ENCODE measurements at places on chromosomes 6 and 20.

DNA sequence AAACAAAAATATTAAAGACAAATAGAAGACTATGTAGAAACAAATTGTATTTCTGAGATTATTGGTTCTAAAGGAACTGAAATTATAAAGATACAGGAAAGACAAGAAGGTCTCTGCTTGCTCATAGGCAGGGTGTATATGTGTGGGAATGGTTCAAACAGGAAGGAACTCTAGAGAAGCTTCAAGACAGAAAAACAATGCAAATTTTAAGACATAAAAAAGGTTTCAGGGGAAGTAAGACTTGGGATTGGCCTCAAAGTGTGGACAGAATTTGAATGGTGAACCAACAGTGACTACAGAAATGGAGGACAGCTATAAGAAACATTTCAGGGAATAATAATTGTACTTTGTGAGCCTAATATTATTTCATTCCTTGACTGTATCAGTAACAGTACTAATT lies 50.3 kb downstream of the OR2B2 start:
- no peak for DNase-seq

GRCh38 chr6:13920552-13920951 lies 4.2 kb upstream of the RNF182 start:
- DNase-seq, result no peak

GRCh38 chr20:15378151-15378550 lies 1040.7 kb upstream of the FLRT3 start:
- no peak for DNase-seq

- DNase-seq, result no peak
Observed at GRCh38 chr6:6986344-6986743, 121.4 kb upstream of the RREB1 start.

GRCh38 chr6:152863618-152864326 lies 113.2 kb downstream of the VIP start:
- DNase-seq, result peak; percentile 19

GRCh38 chr6:127119102-127120022 lies 891 bp downstream of the RSPO3 start:
- DNase-seq, result no peak

GRCh38 chr20:41308290-41308711 lies 9.2 kb downstream of the ZHX3 start:
- no peak for DNase-seq

GRCh38 chr6:19289457-19289856 lies 547.7 kb upstream of the ID4 start:
- DNase-seq, result no peak

DNA sequence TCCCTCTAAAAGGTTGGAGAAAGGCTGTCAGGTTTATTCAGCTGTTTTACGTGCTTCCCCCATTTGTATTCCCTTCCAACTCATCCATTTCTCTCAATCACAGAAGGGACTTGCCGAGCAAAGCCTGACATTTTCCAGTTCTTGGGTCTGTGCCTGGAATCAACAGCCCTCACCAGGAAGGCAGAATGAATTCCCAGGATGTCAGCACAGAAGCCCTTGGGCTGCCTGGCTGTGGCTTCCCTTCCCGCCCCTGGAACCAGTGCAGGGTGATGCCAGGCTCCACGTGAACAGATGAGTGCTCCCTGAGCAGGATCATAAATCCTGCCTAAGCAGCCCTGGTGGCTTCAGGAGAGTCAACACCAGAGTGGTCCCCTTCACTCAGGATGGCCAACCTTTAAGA lies 86.1 kb upstream of the CD83 start:
- no peak for DNase-seq

GRCh38 chr6:31767096-31767645 lies 4.7 kb downstream of the SAPCD1 start:
- no peak for DNase-seq

DNA sequence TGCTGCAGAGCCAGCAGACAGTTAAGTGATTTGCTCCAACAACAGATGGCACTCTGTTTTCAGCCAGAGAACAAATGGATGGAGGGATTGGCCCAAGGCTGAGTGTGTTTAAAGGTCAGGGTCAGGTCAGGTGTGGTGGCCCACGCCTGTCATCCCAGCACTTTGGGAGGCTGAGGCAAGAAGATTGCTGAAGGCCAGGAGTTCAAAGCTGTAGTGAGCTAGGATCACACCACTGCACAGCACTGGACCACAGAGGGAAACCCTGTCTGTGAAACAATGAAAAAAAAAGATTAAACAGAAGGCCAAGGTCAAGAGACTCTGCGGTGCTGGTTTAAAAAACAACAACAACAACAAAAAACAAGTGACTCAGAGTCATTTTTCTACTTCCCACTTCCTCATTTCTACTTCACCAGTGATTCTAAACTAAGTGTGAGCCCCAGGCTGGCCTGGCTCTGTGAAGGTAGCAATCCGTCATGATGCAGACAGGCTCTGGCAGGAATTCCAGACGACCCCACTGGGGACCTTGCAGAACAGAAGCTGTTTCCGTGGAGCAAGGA lies 42.5 kb upstream of the ARMC2 start:
- no peak for DNase-seq

- DNase-seq, result no peak
Observed at GRCh38 chr6:36685926-36686667, 7.6 kb downstream of the CDKN1A start.

DNA sequence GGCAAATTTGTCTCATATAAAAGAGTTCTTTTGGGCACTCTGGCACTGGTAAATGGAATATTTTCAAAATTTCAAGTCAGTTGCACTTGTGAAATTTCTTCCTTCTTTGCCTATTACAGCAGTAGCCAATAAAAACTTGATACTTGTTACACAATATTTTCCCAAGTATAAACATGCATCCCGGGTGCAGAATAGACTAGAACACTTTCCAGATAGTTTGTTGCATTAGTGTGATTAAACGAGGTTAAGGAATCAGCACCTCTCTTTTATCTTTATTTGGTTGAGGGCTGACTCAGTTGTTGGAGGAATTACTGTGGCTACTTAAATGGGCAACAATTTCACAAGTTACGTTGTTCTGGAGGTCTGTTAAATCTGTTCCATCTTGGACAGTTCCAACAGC lies 467.5 kb downstream of the CDKAL1 start:
- no peak for DNase-seq

DNA sequence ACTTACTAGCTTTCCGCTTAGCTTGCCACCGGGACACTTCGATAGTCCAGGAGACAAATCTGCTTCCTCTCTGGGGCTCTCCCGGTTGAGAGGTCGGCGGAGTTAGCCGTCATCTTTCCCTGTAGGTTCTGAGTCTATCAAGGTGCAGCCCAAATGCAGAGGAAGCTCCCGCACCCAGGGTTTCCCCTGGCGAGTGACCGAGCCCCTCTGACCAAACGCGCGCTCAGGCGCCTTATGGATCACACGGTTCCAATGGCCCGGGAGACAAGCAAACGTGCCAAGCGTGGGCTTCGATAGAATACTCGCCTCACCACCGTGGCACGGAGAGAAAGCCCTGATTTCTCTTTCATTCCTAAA lies 15.8 kb upstream of the FOXC1 start:
- no peak for DNase-seq

DNA sequence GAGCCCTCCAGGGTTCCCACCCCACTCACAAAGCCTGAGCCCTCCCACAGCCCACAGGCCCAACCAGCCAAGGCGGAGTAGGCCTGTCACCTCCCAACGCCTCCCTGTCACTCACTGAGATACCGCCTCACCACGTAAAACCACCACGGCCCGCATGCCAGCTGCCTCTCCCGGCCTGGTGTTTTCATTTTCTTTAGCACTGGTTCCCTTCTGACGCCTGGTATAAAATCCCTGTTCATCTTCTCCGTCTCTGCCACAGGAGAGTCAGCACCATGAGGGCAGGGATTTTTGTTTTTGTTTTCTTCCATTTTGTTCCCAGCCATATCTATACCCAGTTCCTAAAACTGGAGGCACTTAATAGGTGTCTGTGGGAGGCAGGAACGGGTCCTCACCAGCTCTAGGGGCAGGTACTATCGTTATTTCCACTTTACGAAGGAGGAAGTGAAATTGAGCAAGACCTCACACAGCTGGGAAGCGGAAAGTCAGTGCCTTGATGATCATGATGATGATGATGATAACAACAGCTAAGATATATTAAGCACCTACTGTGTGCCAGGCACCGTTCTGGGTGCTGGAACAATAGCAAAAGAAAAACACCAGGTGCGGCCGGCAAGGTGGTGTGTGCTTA lies 58.6 kb downstream of the SNAI1 start:
- no peak for DNase-seq

DNA sequence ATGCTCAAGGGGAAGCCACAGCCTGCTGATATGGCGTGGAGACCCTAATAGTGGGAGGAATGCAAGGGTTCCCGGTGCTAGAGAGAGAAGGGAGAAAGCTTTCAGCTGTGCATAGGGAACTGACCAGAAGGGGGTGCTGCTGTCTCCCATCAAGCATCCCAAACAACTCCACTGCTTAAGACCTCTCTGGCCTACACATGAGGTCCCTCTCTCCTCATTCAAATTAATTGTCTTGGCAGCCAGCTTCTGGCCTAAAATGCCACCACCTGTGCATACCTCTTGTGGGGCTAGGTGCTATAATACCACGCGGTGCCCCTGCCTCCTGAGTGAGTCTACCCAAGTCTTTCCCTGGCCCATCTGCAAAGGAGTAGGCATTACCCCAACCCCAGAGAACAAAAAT lies 14.5 kb downstream of the ADISSP start:
- peak; percentile 33 for DNase-seq

- no peak for DNase-seq
Observed at GRCh38 chr20:51470907-51471411, 71.6 kb downstream of the NFATC2 start.

- DNase-seq, result no peak
Observed at GRCh38 chr20:2610326-2610725, 42.1 kb upstream of the NOP56 start.

DNA sequence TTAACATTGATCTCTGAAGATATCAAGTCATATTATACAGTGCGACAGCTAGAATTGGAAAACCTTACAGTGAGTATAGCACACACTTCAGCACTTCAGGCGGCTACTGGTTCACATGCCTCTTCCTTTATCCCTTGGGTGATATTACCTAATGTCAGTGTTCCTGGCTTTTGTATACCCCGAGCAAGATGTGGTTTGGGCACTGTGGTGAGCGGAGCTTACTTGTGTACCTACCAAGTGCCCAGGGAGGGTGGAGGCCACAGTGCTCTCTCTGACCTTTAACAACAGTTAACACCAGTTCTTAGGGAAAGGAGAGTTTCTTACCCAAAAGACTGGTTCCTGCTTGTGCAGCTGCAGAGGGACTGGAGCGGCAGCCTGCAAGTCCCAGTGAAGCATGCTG lies 64.4 kb downstream of the PTPN1 start:
- DNase-seq, result no peak

GRCh38 chr20:5643936-5644335 lies 106.3 kb upstream of the SHLD1 start:
- no peak for DNase-seq
